ENCODE measurements at places on chromosomes 1 and 21. TPM values are rescaled to one million over a fixed set of nuclear protein-coding genes. Genes with fewer than 3 reads are reported as not detected.

SLFNL1 gene
- total RNA-seq, result 0.12 TPM

DNA sequence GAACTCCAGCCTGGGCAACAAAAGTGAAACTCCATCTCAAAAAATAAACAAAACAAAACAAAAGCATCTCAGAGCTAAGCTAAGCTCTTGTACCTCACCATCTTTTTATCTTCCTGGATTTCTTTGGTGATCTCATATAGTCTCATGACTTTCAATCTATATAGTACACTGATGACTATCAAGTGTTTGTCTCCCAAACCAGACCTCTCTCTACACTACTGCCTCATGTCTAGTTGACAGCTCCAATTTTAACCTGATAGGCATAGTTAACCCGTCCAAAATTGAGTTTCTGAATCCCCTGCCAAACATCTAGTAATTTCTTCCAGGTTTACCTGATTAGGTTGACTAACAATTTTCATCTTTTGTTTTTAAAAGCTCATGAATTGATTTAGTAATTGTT is 151.7 kb downstream of the COP1 start:
- H3K4me1 ChIP-seq, result no peaks in the 10 kb centered on the region
- H3K36me3 ChIP-seq, result no peaks in the 10 kb centered on the region
- no peak for DNase-seq
- no peak overlapping the region for H3K27ac ChIP-seq
- H3K27me3 ChIP-seq, result no peaks in the 10 kb centered on the region

DNA sequence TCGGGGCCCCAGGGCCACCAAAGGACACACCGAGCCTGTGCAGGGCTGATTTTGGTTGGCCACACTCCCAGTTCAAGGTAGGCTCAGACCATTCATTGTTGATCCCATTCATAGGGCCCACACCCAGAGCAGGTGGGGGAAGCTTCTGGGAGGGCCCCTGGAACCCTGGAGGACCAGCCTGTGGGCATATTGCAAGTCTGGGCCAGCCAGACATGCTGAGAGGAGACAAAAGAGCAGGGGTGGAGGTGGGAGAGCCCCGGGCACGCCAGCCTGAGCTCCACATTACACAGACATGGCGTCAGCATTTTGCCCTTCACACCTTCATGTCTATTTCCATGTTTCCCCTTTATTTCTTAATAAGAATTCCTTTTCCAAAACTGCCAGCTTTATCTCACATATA is 25.7 kb downstream of the PMVK start:
- H3K36me3 ChIP-seq, result no peaks in the 10 kb centered on the region
- peaks cover 7% of the 10 kb centered on the region for H3K4me1 ChIP-seq
- DNase-seq, result no peak
- no peaks in the 10 kb centered on the region for H3K27me3 ChIP-seq

DNA sequence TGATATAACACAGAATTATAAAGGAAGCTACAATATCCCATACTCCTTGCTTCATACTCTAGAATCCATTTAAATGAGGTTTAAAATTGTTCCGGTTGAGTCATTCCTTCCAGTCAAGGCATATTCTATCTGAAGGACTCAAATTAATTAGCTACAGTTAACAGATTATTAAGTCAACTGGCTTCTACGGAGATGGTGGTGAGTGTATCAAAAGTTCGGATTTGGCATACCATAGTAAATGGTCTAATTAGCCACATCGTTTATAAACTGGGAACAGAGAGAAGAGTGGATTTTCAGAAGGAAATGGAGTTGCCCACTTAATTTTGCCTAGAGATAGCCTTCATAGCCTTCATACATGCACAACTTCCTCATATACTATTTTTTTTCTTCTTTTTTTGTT is 1095.3 kb downstream of the TTLL7 start:
- H3K36me3 ChIP-seq, result no peaks in the 10 kb centered on the region
- H3K4me1 ChIP-seq, result no peaks in the 10 kb centered on the region
- no peak for DNase-seq
- no peak overlapping the region for H3K27ac ChIP-seq
- H3K4me3 ChIP-seq, result no peak overlapping the region

DNA sequence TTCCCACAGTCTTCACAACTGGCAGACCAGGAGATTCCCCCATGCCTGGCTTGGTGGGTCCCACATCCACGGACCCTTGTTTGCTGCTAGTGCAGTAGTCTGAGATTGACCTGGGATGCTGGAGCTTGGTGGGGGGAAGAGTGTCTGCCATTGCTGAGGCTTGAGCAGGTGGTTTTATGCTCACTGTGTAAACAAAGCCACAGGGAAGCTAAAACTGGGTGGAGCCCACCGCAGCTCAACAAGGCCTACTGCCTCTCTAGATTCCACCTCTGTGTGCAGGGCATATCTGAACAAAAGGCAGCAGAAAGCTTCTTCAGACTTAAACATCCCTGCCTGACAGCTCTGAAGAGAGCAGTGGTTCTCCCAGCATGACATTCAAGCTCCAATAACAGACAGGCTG is 177.3 kb upstream of the ETV3 start:
- no peaks in the 10 kb centered on the region for H3K4me1 ChIP-seq
- no peaks in the 10 kb centered on the region for H3K36me3 ChIP-seq
- H3K27me3 ChIP-seq, result peaks cover 9% of the 10 kb centered on the region
- no peak overlapping the region for H3K4me3 ChIP-seq
- H3K27ac ChIP-seq, result no peak overlapping the region
- DNase-seq, result no peak

DNA sequence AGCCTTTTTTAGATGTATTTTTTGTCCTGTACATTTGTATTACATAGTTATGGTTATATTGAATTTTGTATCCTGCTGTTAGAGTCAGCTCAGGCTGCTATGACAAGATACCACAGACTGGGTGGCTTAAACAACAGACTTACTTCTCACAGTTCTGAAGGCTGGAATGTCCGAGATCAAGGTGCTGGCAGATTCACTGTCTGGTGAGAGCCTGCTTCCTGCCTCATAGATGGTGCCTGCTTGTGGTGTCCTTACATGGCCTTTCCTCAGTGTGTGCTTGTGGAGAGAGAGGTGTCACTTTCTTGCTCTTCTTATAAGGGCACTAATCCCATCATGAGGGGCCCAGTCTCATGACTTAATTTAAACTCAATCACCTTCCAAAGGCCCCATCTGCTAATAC is 23.1 kb upstream of the MYSM1 start:
- no peaks in the 10 kb centered on the region for H3K27me3 ChIP-seq
- no peaks in the 10 kb centered on the region for H3K36me3 ChIP-seq
- H3K27ac ChIP-seq, result no peak overlapping the region

DNA sequence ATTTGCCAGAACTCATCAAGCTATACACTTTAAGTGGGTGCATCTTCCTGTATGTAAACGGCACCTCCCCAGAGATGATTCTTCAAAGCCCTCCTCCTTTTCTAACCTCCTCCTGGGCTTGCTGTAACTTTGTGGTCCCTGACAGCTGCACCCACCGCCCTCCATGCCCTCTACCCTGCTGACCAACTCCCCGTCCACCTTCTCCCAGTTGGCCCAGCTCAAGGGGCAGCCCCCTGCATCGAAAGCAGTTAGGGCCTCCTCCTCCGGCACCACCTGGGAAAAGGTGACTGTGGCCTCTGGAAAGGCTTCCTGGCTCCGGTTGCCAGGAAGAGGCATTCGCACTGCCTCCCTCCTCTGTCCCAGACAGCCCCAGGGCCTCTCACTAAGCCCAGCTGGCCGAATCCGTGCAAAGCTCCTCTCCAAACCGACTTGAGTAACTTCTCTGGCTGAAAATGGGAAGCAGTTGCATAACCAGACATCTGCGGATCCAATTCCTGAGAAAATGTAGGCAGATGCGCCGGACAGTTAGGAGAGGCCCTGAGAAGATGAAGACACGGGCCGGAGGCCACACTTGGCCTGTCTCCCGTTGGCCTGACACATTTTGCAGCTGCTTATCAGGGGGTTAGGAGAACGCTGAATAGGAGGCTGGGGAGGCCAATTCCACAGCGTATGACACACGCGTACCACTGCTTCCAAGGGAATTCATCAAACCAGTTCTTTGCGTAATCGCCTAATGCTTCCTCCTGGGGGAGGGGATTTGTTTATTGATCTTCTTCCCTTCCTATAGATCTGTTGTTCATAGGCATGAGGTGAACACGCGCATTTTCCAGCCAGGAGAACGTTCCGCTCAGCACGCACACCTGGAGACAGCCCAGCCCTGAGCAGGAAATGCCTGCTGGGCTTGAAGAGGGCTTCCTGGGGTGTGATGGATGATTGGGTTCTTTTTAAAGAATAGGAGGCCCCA is 48.7 kb upstream of the COL6A2 start:
- no peaks in the 10 kb centered on the region for H3K4me1 ChIP-seq
- H3K27ac ChIP-seq, result peak overlapping the region; percentile 75
- H3K27me3 ChIP-seq, result no peaks in the 10 kb centered on the region

DNA sequence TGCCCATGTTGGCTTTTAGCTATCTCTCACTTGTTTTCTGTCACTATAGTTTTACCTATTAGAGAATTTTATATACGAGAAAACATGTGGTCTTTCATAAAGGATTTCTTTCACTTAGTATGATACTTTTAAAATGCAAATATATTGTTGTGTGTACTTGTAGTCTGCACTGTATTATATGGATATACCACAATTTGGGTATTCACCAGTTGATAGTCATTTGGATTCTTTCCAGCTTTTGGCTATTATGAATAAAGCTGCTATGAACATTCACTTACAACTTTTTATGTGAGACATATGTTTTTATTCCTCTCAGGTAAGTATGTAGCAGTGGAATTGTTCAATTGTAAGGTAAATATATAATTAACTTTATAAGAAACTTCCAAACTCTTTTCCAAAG is 441.5 kb downstream of the GPATCH2 start:
- no peaks in the 10 kb centered on the region for H3K27me3 ChIP-seq
- DNase-seq, result no peak
- H3K4me3 ChIP-seq, result no peak overlapping the region

DNA sequence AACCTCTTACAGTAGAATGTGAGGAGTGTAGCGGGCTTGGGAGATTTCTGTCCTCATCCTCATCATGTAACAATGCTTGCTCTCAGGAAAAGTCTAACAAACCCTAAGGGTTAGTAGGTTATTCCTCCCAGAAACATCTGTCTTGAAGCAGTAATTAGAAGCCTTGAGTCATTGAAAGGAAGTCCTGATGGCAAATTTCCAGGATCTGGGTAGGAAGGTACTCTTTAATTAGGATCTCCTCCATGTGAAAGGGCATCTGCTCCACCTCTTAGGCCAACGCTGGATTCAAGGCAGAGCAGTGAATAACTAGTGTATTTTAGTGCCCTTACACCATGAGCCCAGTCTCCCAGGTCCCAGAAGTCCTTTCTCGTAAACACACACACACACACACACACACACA is 106.6 kb upstream of the BARHL2 start:
- H3K4me1 ChIP-seq, result no peaks in the 10 kb centered on the region
- no peaks in the 10 kb centered on the region for H3K36me3 ChIP-seq
- H3K4me3 ChIP-seq, result no peak overlapping the region
- no peaks in the 10 kb centered on the region for H3K27me3 ChIP-seq
